ENCODE measurements at places on chromosomes 11 and 22.

GRCh38 chr11:11770296-11770695 lies 71.5 kb upstream of the USP47 start:
- DNase-seq = no peak

- DNase-seq = peak; percentile 97
These were observed 70.2 kb upstream of the EED start for GRCh38 chr11:86174101-86175046.

DNA sequence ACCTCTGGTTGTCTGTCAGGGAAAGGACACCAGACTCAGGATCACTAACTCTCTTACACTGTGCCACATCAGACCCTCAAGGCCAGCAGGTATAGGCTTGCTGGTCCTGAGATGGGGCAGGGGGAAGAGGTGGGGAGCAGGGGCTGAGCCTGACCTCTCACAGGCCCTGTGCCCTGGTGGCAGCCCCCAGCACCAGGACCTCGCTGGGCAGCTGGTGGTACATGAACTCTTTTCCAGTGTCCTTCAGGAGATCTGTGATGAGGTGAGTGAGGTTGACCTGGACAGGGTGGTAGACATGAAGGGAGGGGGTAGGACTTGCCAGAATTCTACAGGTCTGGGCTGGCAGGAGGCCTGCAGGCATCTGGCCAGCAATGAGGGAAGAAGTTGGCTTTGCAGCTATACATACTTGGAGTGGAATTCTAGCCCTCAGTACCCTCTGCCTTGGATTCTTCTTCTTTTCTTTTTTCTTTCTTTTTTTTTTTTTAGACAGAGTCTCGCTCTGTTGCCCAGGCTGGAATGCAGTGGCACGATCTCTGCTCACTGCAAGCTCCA lies 1.4 kb downstream of the NUDT22 start:
- DNase-seq = no peak

DNA sequence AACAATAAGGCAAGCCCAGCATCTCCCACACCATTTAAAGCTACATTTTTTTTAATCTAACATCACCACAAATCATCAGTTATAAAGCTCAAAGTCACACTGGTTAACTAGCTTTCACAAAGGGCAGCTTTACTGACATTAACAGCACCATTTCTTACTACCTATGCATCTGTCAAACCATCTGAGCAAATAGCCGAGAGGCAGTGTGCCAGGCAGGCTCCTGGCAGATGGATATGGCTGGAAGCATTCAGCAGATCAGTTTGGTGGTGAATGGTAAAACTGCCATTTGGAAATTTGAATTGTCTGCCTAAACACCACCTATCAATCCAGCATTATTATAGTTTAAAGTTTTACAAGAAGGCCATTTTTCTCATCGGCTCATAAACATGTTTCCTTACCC lies 131.2 kb downstream of the TTC28 start:
- DNase-seq = no peak

DNA sequence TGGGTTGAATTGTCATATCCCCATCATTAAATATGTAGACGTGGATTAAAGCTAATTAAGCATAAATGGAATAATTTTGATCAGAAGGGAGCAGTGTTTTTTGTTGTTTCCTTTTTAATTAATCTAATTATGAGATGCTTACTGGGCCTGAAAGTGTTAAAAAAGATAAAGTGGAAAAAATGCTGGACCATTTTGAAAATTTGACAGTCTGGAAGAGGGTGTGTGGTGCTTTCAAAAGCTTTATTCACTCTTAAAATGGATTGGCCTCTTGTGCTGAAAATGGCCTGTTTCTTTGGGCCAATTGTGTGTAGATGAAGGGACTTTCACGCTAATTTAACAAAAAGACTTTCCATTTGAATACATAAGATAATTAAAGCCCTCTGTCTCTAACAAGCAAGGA lies 1.8 kb downstream of the TNRC6B start:
- DNase-seq = peak; percentile 11

- no peak for DNase-seq
These were observed 6.2 kb upstream of the UBE4A start for GRCh38 chr11:118353084-118353710.

DNA sequence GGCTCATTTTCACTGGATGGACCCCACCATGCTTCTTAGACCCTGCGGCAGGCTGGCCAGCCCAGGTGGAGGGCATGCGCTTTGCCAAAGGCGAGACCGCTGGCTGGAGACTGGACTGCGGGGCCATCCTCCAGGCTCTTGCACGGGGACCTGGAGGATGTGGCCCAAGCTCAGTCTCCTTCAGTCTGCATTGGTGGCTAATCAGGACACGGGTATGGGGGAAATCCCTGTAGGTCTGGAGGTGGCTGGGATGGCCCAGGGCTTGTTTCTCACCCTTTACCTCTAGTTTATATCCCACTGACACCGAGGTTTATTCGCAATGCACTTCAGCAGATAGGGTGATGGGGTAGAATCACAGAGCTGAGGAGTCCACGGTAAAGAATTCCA lies 45.0 kb downstream of the BCR start:
- no peak for DNase-seq

Data from foreskin fibroblast (primary cell).